ENCODE measurements at places on chromosomes 3 and 15. TPM values are rescaled to one million over a fixed set of nuclear protein-coding genes. Genes with fewer than 3 reads are reported as not detected.

- no peak overlapping the region for H3K27ac ChIP-seq
- no peaks in the 10 kb centered on the region for H3K4me1 ChIP-seq
- H3K36me3 ChIP-seq: no peaks in the 10 kb centered on the region
- DNase-seq: no peak
- H3K27me3 ChIP-seq: peaks cover 2% of the 10 kb centered on the region
- no peak overlapping the region for H3K4me3 ChIP-seq
These were observed 35.3 kb downstream of the ZPLD1 start for GRCh38 chr3:102470066-102470465.

Gene RPP14
- total RNA-seq: 29.9 TPM

Gene CCDC39
- total RNA-seq: not detected

- no peak overlapping the region for H3K27ac ChIP-seq
- H3K4me3 ChIP-seq: no peak overlapping the region
- peaks cover 43% of the 10 kb centered on the region for H3K4me1 ChIP-seq
- H3K27me3 ChIP-seq: peaks cover 40% of the 10 kb centered on the region
- no peak for DNase-seq
These were observed 3.8 kb upstream of the FRMD4B start for GRCh38 chr3:69389520-69390248.

Gene THAP10
- 7.5 TPM for total RNA-seq

Gene VPS39
- 56.9 TPM for total RNA-seq

Gene TMEM44
- total RNA-seq: 37.3 TPM

Gene PRTG
- total RNA-seq: 322 TPM

DNA sequence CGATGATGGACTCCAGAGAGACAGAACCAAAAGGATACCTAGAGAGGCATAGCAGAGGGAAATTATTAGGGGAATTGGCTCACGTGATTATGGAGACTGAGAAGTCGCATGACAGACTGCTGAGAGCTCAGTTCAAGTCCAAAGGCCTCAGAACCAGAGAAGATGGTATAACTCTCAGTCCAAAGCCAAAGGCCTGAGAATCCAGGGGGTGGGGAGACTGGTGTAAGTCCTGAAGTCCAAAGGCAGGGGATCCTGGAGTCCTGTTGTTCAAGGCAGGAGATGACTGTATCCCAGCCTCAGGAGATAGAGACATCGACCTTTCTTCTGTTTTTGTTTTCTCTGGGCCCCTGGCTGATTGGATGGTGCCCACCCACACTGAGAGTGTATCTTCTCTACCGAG lies 1.2 kb upstream of the KLHL6 start:
- no peak overlapping the region for H3K4me3 ChIP-seq
- no peak overlapping the region for H3K27ac ChIP-seq
- H3K36me3 ChIP-seq: no peaks in the 10 kb centered on the region
- no peak for DNase-seq

- no peak overlapping the region for H3K27ac ChIP-seq
- no peaks in the 10 kb centered on the region for H3K27me3 ChIP-seq
- no peak overlapping the region for H3K4me3 ChIP-seq
- peaks cover 4% of the 10 kb centered on the region for H3K36me3 ChIP-seq
- H3K4me1 ChIP-seq: peaks cover 12% of the 10 kb centered on the region
These were observed 19.2 kb upstream of the CPOX start for GRCh38 chr3:98612587-98612986.

- H3K4me3 ChIP-seq: no peak overlapping the region
- H3K27ac ChIP-seq: no peak overlapping the region
- H3K4me1 ChIP-seq: no peaks in the 10 kb centered on the region
- H3K27me3 ChIP-seq: peaks cover 6% of the 10 kb centered on the region
- no peak for DNase-seq
- no peaks in the 10 kb centered on the region for H3K36me3 ChIP-seq
These were observed 283.1 kb downstream of the NFKBIZ start for GRCh38 chr3:102132370-102132769.

Gene ADCY5
- 2.2 TPM for total RNA-seq

DNA sequence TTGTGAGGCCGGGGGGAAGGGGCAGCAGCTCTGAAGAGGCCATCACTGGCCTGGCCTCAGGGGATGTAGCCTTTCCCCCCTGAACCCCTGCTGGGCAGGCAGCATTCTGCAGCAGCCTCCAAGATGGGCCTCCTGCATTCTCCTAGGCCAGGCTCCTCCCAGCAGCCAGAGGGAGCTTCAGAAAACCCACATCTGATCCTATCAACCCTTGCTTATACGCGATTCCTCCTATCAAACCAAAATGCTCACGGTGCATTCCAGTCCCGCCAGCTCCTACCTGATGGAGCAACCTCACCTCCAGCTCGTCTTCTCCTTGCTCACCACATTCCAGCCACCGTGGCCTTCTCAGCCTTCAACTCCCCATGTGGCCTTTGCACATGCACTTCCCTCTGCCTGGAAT lies 85.7 kb downstream of the MEGF11 start:
- H3K4me1 ChIP-seq: peaks cover 4% of the 10 kb centered on the region
- no peaks in the 10 kb centered on the region for H3K36me3 ChIP-seq
- no peak overlapping the region for H3K4me3 ChIP-seq
- no peak for DNase-seq
- no peak overlapping the region for H3K27ac ChIP-seq

DNA sequence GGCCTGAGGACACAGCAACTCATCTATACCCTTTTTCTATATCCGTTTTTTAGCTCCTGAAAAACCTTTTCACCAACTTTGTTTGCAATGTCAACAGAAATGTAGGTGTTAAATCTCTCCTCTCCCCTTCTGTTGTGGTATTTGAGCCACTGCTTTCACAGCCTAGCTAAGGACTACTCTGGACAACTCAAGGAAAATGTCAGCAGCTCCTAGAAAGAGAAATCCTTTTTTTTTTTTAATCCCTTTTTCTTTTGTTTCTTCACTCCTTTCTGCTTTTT lies 176.6 kb downstream of the KLHL25 start:
- H3K4me3 ChIP-seq: no peak overlapping the region
- H3K27me3 ChIP-seq: no peaks in the 10 kb centered on the region
- peaks cover 21% of the 10 kb centered on the region for H3K4me1 ChIP-seq
- no peak for DNase-seq
- H3K27ac ChIP-seq: no peak overlapping the region

Gene ARGFX
- total RNA-seq: not detected

- no peak overlapping the region for H3K4me3 ChIP-seq
- no peaks in the 10 kb centered on the region for H3K36me3 ChIP-seq
- peaks cover 19% of the 10 kb centered on the region for H3K4me1 ChIP-seq
- H3K27me3 ChIP-seq: no peaks in the 10 kb centered on the region
- no peak overlapping the region for H3K27ac ChIP-seq
- no peak for DNase-seq
These were observed 141.8 kb upstream of the NECTIN3 start for GRCh38 chr3:110929816-110930215.

Gene ISLR
- total RNA-seq: 2.6 TPM

DNA sequence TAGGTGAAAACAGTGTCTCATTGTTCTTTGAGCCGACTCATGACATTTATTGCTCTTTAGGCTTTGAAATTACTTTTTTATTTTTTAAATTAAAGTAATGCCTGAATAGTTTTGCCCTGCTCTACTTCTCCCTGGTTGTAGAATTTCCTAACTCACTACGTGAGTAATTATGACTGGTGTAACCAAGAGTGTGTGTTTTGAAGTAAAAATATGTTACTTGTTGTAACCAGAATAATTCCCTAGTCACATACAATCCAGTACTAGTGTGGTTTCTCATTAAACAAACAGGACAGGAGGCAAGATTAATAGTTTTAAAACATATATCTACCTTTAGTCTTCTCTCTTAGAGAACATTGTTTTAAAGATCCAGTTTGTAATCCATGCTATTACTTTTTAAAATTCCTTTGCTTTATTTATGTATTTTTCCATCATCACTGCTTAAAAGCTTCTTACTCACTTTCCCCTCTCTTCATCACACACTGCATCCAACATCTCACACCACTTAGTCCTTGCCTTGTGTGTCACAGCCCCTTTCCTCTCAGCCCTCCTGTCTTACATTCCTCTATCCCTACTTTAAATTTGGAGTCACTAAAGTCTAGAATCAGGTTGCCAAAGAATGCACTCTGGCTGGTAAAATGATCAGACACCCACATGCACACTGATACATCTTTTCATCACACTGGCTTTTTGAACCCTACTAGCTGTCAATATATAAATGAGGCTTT lies 219.7 kb downstream of the WNT5A start:
- no peak overlapping the region for H3K4me3 ChIP-seq
- no peaks in the 10 kb centered on the region for H3K27me3 ChIP-seq

GRCh38 chr3:39753391-39753790 lies 56.0 kb upstream of the MYRIP start:
- no peak overlapping the region for H3K27ac ChIP-seq
- no peaks in the 10 kb centered on the region for H3K27me3 ChIP-seq
- no peak for DNase-seq
- no peaks in the 10 kb centered on the region for H3K36me3 ChIP-seq
- no peaks in the 10 kb centered on the region for H3K4me1 ChIP-seq

- no peaks in the 10 kb centered on the region for H3K36me3 ChIP-seq
- no peaks in the 10 kb centered on the region for H3K27me3 ChIP-seq
- DNase-seq: no peak
- H3K27ac ChIP-seq: no peak overlapping the region
- no peak overlapping the region for H3K4me3 ChIP-seq
These were observed 69.5 kb downstream of the KCNAB1 start for GRCh38 chr3:156189927-156190326.

DNA sequence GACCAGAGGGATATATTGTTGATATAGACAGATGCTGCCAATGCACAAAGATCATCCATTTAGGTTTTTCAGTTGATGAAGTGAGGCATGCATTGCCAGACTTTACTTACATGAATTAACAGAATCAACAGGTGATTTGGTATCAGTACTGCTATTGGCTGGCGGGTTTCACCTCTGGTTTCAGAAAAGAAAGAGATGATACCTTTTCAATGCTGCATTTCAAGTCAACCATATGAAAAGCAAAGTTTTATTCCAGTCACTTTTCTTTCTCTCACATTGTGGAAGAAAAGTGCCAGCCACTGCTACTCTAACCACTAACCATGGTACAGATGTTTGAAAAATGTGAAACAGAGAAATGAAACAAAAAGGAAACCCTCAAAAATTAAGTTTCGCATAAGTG lies 289.1 kb downstream of the TIGIT start:
- H3K27me3 ChIP-seq: no peaks in the 10 kb centered on the region
- no peaks in the 10 kb centered on the region for H3K36me3 ChIP-seq
- no peak overlapping the region for H3K4me3 ChIP-seq
- no peak for DNase-seq
- no peak overlapping the region for H3K27ac ChIP-seq
- peaks cover 8% of the 10 kb centered on the region for H3K4me1 ChIP-seq

GRCh38 chr3:151460228-151460627 lies 633 bp downstream of the IGSF10 start:
- H3K36me3 ChIP-seq: no peaks in the 10 kb centered on the region
- H3K4me1 ChIP-seq: peaks cover 4% of the 10 kb centered on the region
- DNase-seq: no peak
- no peak overlapping the region for H3K27ac ChIP-seq

- peaks cover 8% of the 10 kb centered on the region for H3K4me1 ChIP-seq
- H3K27ac ChIP-seq: no peak overlapping the region
- no peaks in the 10 kb centered on the region for H3K36me3 ChIP-seq
These were observed 394.6 kb downstream of the FEZF2 start for GRCh38 chr3:61978460-61979419.

DNA sequence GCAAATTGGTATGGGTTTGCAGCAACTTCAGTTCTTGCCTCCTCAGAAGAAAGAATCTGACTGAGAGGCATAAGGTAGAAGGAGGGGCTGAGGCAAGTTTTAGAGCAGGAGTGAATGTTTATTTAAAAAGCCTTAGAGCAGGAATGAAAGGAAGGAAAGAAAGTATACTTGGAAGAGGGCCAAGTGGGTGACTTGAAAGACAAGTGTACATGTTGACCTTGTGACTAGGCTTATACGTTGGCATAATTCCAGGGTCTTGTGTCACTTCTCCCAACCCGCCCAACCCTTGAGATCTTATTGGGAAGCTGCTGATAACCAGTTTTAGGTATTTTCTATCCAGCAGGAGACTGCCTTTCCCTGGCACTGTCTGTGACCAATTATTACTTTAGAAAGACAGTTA lies 436.9 kb upstream of the ZNF717 start:
- H3K4me1 ChIP-seq: no peaks in the 10 kb centered on the region
- H3K4me3 ChIP-seq: no peak overlapping the region
- no peaks in the 10 kb centered on the region for H3K36me3 ChIP-seq

GRCh38 chr3:69567023-69567709 lies 172.1 kb upstream of the MITF start:
- H3K27me3 ChIP-seq: no peaks in the 10 kb centered on the region
- H3K4me3 ChIP-seq: no peak overlapping the region
- H3K4me1 ChIP-seq: no peaks in the 10 kb centered on the region
- H3K36me3 ChIP-seq: no peaks in the 10 kb centered on the region

- H3K4me1 ChIP-seq: peaks cover 19% of the 10 kb centered on the region
- H3K27ac ChIP-seq: no peak within 1 kb of the TSS
- H3K4me3 ChIP-seq: no peak within 1 kb of the TSS
- no peak for DNase-seq
- H3K27me3 ChIP-seq: no peaks in the 10 kb centered on the region
These were observed at the start of gene TMPRSS7 for GRCh38 chr3:112034436-112034835. TSS of gene TMPRSS7 (plus strand) at chr3:112034736. CDS start at chr3:112034846, 110 bp downstream.

Gene SETD2
- total RNA-seq: 52.7 TPM

Gene GOLGA6A
- not detected for total RNA-seq

Gene SI
- not detected for total RNA-seq

- no peaks in the 10 kb centered on the region for H3K36me3 ChIP-seq
- H3K4me1 ChIP-seq: peaks cover 6% of the 10 kb centered on the region
- H3K4me3 ChIP-seq: no peak overlapping the region
- no peak overlapping the region for H3K27ac ChIP-seq
- H3K27me3 ChIP-seq: no peaks in the 10 kb centered on the region
These were observed 148.1 kb downstream of the WDR76 start for GRCh38 chr15:43974852-43975251.

Gene SLC9C1
- 0.55 TPM for total RNA-seq

- H3K4me3 ChIP-seq: no peak overlapping the region
- H3K4me1 ChIP-seq: no peaks in the 10 kb centered on the region
- peaks cover 3% of the 10 kb centered on the region for H3K36me3 ChIP-seq
- H3K27ac ChIP-seq: no peak overlapping the region
- peaks cover 38% of the 10 kb centered on the region for H3K27me3 ChIP-seq
These were observed 150.5 kb upstream of the ST8SIA2 start for GRCh38 chr15:92243227-92243626.

DNA sequence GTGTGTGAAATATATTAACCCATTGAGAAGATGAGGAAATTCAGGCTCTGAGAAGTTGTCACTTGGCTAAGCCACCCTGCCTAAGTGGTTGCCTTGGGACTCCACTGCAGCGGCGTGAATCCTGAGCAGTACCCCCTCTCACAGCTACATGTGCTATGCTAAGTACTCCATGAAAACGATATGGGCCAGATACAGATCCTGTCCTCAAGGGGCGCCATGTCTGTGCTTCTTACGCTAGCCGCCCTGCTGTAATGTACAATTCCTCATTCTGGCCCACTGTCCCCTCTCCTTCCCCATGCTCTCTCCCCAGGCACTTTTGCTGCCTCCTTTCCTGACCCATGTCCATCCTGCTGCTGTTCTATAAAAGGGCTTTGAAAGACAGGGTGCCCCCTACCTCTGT lies 140.3 kb downstream of the FEZF2 start:
- no peaks in the 10 kb centered on the region for H3K36me3 ChIP-seq
- no peak overlapping the region for H3K27ac ChIP-seq
- peaks cover 24% of the 10 kb centered on the region for H3K4me1 ChIP-seq

Gene CLK3
- 79.2 TPM for total RNA-seq

GRCh38 chr3:140391061-140391460 lies 286.8 kb upstream of the TRIM42 start:
- H3K27ac ChIP-seq: peak overlapping the region; percentile 75
- H3K36me3 ChIP-seq: no peaks in the 10 kb centered on the region
- no peaks in the 10 kb centered on the region for H3K27me3 ChIP-seq
- H3K4me3 ChIP-seq: no peak overlapping the region
- DNase-seq: no peak

Gene PLD1
- 0.89 TPM for total RNA-seq

GRCh38 chr15:51561271-51561670 lies 61.3 kb downstream of the DMXL2 start:
- H3K4me3 ChIP-seq: no peak overlapping the region
- H3K27ac ChIP-seq: no peak overlapping the region
- H3K27me3 ChIP-seq: no peaks in the 10 kb centered on the region
- H3K4me1 ChIP-seq: no peaks in the 10 kb centered on the region
